Fibroblast of lung (primary cell): ENCODE measurements at places on chromosomes 16 and 17. TPM values are rescaled to one million over a fixed set of nuclear protein-coding genes. Genes with fewer than 3 reads are reported as not detected.

MPO gene
- not detected in 2 replicates for total RNA-seq

NPB gene
- 0.51 and 0.83 TPM in 2 replicates for total RNA-seq

P3H4 gene
- total RNA-seq, result 36.8 and 42.1 TPM in 2 replicates

ITGA2B gene
- 0.26 and 0.66 TPM in 2 replicates for total RNA-seq

PRM3 gene
- not detected in 2 replicates for total RNA-seq

DNA sequence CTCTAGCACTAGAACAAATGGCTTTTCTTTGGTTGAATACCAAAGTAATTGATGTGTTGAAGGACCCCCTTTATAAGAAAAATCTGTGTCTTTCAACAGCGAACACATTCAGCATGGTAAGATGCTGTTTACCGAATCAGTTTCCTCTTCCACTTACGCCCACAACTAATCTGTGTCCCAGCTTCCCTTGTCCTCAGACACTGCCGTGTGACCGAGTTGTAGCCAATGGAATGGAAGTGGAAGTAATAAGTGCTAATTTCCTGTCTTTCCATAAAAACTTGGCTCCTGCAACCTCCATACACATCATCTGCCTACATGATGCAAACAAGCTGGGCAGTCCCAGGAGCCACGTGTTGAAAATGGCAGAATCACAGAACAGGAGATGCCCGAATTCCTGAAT, 10.4 kb downstream of the CDIPT start:
- no peaks in the 10 kb centered on the region for H3K4me1 ChIP-seq
- H3K27me3 ChIP-seq, result no peaks in the 10 kb centered on the region
- no peak overlapping the region for H3K4me3 ChIP-seq
- H3K36me3 ChIP-seq, result peaks cover 15% of the 10 kb centered on the region
- peak; percentile 62 for DNase-seq

DNA sequence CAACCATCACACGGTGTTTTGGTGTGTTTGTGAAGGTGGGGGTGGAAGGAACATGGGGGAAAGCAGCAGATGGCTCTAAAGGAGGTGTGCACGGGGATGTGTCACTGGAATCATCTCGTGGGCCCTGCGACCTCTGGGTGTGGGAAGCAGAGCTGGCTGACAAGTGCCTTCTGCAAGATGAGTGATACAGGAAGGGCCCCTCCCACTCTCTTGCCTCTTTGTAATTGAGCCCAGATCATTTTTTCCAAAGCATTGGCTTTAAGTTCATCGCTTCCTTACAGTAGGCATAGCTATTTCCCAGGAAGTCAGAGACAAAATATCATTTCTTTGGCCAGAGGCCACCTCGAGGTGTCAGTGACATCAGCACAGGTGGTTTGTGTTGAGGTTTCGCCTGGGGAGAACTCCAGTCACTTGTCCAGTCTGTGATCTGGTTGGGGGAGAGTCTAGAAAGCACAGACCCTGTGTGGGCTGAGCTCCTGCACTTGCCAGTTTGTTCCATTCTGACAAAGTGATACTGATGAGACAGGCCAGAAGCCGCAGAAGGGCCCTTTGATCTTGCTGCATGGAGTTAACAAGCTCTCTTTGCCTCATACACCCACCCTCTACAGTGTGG, 20.6 kb upstream of the SNTB2 start:
- H3K4me3 ChIP-seq, result no peak overlapping the region
- H3K4me1 ChIP-seq, result peaks cover 20% of the 10 kb centered on the region
- peaks cover 2% of the 10 kb centered on the region for H3K36me3 ChIP-seq
- peak overlapping the region; percentile 51 for H3K27ac ChIP-seq

GRCh38 chr17:41367426-41368075, 2.1 kb downstream of the KRT33B start:
- H3K27ac ChIP-seq, result no peak overlapping the region
- DNase-seq, result peak; percentile 89
- H3K27me3 ChIP-seq, result no peaks in the 10 kb centered on the region
- no peaks in the 10 kb centered on the region for H3K36me3 ChIP-seq
- peaks cover 2% of the 10 kb centered on the region for H3K4me1 ChIP-seq

- no peak overlapping the region for H3K4me3 ChIP-seq
- H3K27me3 ChIP-seq, result peaks cover 18% of the 10 kb centered on the region
- no peak for DNase-seq
- no peak overlapping the region for H3K27ac ChIP-seq
- H3K4me1 ChIP-seq, result no peaks in the 10 kb centered on the region
- H3K36me3 ChIP-seq, result no peaks in the 10 kb centered on the region
Measured at GRCh38 chr17:74968361-74968780, 4.2 kb downstream of the HID1 start.

- no peak overlapping the region for H3K27ac ChIP-seq
- no peaks in the 10 kb centered on the region for H3K36me3 ChIP-seq
- peaks cover 3% of the 10 kb centered on the region for H3K4me1 ChIP-seq
- no peak for DNase-seq
- H3K4me3 ChIP-seq, result no peak overlapping the region
Measured at GRCh38 chr16:8583732-8584131, 6.6 kb downstream of the TMEM114 start.

GRCh38 chr16:67846320-67847063, at the start of gene NUTF2:
NUTF2 (plus strand) TSS chr16:67846933; CDS start chr16:67865131, 18,198 bp downstream.
- H3K27ac ChIP-seq, result peak within 1 kb of the TSS; percentile 86
- peaks cover 19% of the 10 kb centered on the region for H3K4me1 ChIP-seq
- peak; percentile 92 for DNase-seq
- H3K4me3 ChIP-seq, result peak within 1 kb of the TSS; percentile 77
- H3K36me3 ChIP-seq, result no peaks in the 10 kb centered on the region
- no peaks in the 10 kb centered on the region for H3K27me3 ChIP-seq

GRCh38 chr16:19601083-19601976, 45.8 kb downstream of the VPS35L start:
- DNase-seq, result peak; percentile 18
- H3K36me3 ChIP-seq, result peaks cover 2% of the 10 kb centered on the region
- no peaks in the 10 kb centered on the region for H3K27me3 ChIP-seq
- H3K27ac ChIP-seq, result no peak overlapping the region

DNA sequence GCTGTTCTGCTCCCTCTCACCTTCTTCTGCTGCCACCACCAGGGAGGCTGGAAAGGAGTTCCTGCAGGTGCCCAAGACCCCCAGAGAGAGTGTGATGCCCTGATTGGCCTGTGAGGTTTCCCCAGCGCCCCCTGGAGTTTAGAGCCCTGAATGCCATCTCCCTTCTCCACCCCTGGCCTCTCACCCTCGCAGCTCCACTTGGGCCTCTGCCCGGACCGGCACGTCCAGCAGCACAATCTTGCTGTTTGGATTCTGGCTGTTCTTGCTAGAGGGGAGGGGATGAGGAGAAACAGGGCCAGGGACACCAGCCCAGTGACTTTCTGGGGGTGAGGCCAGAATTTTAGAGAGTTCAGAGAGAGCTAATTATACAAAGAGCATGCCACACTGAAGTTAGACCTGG, 12.5 kb upstream of the FAM171A2 start:
- peak; percentile 68 for DNase-seq
- no peaks in the 10 kb centered on the region for H3K27me3 ChIP-seq
- no peak overlapping the region for H3K27ac ChIP-seq
- H3K4me1 ChIP-seq, result no peaks in the 10 kb centered on the region
